Stimulated activated CD8-positive, alpha-beta memory T cell treated with anti-CD3 and anti-CD28 coated beads, Interleukin-12 subunit alpha, Interleukin-12 subunit beta, amount 100 ng/mL, for 4 hours (primary cell): ENCODE measurements at places on chromosomes 12 and 14.
A peak's percentile ranks its signal among the peaks of the same experiment; 100 is the strongest.

GRCh38 chr14:79705126-79705894 is 506.0 kb downstream of the DIO2 start:
- DNase-seq = no peak

- DNase-seq = no peak
Measured at GRCh38 chr12:30813525-30814294, 59.0 kb upstream of the CAPRIN2 start.

- no peak for DNase-seq
Measured at GRCh38 chr14:52950898-52951680, at the start of gene FERMT2. TSS of gene FERMT2 (minus strand) at chr14:52951050. CDS start at chr14:52950568, 482 bp downstream.

- DNase-seq = no peak
Measured at GRCh38 chr14:69540654-69541335, 33.9 kb downstream of the CCDC177 start.

- no peak for DNase-seq
Measured at GRCh38 chr12:127351481-127352010, 915.4 kb upstream of the TMEM132C start.

GRCh38 chr12:51910691-51911090 is 3.4 kb downstream of the ACVRL1 start:
- no peak for DNase-seq

- no peak for DNase-seq
Measured at GRCh38 chr14:92693998-92694795, 54.2 kb downstream of the LGMN start.

GRCh38 chr12:76152181-76152807 is 67.8 kb upstream of the NAP1L1 start:
- no peak for DNase-seq

- DNase-seq = no peak
Measured at GRCh38 chr14:51578853-51579252, 72.9 kb upstream of the FRMD6 start.

DNA sequence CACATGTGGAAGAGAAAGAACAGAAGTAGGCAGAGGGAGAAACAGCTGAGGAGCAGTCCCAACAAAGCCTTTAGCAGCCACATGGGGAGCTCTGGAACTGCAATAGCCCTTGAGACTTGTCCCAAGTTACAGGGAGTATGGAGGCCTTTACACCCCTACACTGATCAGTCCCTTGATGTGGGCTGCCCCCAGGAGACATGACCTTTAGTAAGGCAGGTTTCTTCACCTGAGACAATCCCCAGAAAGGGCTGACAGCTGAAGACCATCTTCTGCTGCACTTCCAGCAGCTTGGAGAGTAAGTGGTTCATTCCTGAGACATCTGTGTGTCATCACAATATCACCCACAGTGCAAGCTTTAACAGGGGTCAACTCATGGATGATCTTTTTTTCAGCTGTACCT is 8.6 kb upstream of the SNAPC1 start:
- DNase-seq = no peak

GRCh38 chr14:33449703-33450395 is 501.0 kb downstream of the EGLN3 start:
- DNase-seq = no peak

GRCh38 chr14:21868442-21869046 is 194.9 kb upstream of the OR4E1 start:
- DNase-seq = peak; percentile 51

DNA sequence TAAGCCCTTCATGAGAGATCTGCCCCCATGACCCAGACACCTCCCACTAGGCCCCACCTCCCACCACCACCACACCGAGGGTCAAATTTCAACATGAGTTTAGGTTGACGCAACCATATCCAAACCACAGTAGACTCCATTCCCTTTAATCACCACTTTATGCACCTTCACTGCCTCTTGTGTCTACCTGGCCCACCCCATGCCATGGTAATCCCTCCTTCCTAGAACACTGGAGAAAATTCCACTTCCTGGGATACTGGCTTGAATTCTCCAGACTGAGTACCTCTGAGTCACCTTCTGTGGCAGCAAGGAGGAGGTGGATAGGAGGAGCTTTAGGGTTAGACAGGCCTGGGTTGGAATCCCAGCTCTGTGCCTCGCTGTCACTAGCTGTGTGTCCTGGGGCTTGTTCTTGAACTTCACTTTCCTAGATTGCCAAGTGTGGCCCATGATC is 26.1 kb upstream of the CIPC start:
- no peak for DNase-seq

DNA sequence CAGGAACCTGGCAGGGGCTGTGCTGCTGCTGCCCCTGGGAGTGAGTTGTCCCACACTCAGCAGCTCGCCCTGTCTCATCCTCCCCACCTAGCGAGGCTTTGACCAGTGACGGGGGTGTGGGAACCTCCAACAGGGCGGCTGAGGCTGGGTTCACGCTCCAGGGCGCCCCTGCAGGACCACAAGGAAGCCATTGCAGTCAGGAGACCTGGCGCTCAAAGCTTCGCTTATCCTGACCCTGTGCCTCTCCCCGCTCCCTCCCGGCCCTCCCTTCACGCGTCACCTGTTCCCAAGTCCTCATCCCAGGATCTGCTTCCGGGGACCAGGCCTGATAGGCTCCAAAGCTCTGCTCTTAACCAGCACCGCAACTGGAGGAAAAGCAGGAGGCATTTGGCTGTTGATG is 272.0 kb upstream of the SFSWAP start:
- no peak for DNase-seq

- no peak for DNase-seq
Measured at GRCh38 chr14:89507926-89508460, 91.0 kb upstream of the FOXN3 start.
